ENCODE measurements at places on chromosomes 7 and 10.
A peak's percentile ranks its signal among the peaks of the same experiment; 100 is the strongest.

GRCh38 chr7:99402854-99403253 lies 5.5 kb downstream of the PDAP1 start:
- DNase-seq, result no peak

DNA sequence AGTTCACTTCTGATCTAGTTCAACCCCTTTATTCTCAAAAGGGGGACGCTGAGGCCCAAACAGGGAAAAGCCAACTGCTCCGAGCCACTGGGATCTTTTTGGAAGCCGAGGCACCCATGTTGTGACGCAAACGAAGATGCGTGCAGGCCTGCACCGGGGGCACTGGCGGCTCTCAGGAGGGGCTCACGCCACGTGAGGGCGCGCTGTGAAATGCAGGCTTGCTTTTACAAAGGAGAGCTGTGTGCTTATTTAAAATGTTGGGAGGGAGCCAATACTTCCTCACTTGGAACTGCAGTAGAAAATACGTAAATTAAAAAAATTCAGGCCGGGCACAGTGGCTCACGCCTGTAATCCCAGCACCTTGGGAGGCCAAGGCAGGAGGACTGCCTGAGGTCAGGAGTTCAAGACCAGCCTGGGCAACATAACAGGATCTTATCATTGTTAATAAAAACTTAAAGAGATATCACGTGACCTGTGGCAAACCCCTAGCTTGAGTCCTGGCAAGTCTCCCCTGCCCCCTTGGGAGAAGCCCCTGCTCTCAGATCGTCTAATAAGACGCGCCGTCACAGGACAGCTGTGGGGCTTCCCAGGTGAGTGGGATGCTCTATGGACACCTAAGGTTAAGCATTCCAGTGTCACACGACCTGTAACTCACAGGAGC lies 16.3 kb downstream of the BRI3 start:
- no peak for DNase-seq

DNA sequence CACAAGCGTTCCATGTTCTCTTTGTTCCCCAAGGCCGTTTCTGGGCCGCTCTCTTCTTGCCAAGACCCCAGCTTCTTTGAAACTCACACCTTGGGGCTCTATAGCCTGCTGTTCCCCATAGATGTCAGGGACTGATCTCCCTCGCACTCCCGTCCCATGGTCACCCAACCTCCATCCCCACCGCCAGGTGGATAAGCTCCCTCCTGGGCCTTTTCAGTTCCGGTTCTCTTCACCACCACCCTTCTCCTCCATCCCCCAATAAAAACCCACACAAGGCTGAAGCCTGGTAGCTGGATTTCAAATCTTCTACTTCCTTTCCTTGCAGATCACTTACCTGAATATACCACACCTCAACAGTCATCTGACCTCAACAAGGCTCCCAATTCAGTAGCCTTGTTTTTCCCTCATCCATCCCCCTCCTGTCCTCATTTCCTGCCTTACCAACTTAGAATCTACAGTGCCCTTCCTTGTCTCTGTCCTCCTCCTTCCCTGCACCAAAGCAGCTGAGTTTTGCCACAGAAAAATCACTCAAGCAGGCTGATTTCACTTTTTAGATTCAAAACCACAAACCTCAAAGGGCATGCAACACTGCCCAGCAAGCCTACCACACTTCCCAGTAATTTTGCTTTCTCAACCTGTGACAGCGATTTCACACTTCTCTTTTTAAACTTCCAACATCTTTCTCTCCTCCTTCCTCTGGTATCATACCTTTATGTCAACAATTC lies 7.7 kb downstream of the SLC37A3 start:
- no peak for DNase-seq

GRCh38 chr7:42852531-42852930 lies 59.3 kb downstream of the C7orf25 start:
- DNase-seq, result no peak

DNA sequence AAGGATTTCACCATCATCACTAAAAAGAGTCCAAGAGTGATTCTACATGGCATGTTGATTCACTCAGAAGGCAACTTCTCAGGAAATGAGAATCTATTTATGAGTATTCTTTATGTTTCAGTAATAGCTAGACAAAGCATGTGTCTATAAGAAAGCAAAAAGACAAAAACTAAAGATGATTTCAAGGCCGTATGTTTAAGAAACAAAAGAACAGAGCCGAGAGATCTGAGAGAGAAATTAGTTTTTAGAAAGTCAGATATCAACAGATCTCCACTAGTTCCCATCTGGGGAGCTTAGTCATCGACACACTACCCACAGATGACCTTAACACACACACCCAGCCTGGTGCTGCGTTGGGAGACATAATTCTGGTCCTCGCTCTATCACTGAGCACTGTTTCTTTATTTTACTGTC lies 21.0 kb downstream of the PIP4K2A start:
- DNase-seq, result no peak

GRCh38 chr7:27188386-27189294 lies 3.6 kb upstream of the HOXA11 start:
- DNase-seq, result no peak

DNA sequence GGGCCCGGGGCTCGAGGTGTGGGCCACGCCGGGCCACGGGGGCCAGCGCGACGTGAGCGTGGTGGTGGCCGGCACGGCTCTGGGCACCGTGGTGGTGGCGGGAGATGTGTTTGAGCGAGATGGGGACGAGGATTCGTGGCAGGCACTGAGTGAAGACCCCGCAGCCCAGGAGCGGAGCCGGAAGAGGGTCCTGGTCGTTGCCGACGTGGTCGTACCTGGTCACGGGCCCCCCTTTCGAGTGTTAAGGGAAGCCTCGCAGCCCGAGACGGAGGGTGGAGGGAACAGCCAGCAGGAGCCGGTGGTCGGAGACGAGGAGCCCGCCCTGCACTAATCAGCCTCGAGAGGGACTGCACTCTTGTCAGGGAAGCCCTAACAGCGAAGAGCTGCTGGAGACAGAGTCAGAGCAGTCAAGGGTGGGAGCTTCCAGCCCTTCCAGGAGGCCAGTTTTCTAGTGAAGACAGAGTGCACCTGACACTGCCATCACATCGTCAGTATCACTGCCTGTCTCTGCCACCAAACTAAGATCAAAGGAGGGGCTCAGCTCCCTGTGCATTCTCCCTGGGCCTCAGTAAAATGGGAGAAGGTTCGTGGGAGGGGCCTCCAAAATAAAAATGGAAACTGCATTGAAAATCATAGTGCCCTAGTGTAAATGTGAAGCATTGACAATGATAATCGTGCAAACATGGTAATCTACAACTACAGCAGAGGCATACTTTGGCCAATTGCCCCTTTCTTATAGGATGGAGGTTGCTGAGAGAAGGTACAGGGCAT lies 1.3 kb downstream of the MBLAC1 start:
- DNase-seq, result peak; percentile 66

DNA sequence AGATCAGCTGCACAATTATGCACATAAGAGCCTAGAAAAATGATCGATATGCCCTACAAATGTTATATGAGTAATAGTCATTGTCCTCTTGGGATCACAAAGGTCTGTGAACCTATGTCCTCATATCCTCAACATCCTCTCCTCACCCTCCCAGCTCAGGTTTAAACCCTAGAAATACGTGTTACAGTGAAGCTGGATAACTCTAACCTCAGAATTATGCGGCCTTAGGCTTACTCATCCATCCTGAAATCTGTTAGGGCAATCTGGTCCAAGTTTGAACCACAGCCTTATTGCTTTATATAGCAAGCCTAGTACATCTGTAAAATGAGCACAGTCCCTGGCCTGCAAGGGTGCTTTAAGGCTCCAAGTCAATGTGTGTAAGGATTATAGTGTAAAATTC lies 84.2 kb upstream of the FRMD4A start:
- DNase-seq, result no peak

GRCh38 chr10:87750817-87751216 lies 67.2 kb downstream of the ATAD1 start:
- DNase-seq, result no peak

Measured in eye (tissue), 1 donor.